ENCODE measurements at places on chromosomes 5 and 9. TPM values are rescaled to one million over a fixed set of nuclear protein-coding genes. Genes with fewer than 3 reads are reported as not detected.

- H3K4me1 ChIP-seq, result no peaks in the 10 kb centered on the region
- H3K36me3 ChIP-seq, result no peaks in the 10 kb centered on the region
- no peak overlapping the region for H3K27ac ChIP-seq
- DNase-seq, result no peak
- no peaks in the 10 kb centered on the region for H3K27me3 ChIP-seq
Observed at GRCh38 chr5:33328818-33329217, 111.9 kb upstream of the TARS1 start.

- H3K27ac ChIP-seq, result no peak overlapping the region
- H3K4me1 ChIP-seq, result peaks cover 9% of the 10 kb centered on the region
- H3K36me3 ChIP-seq, result no peaks in the 10 kb centered on the region
- no peak overlapping the region for H3K4me3 ChIP-seq
- no peak for DNase-seq
- peaks cover 67% of the 10 kb centered on the region for H3K27me3 ChIP-seq
Observed at GRCh38 chr9:136132512-136133050, 13.9 kb upstream of the TMEM250 start.

- no peaks in the 10 kb centered on the region for H3K36me3 ChIP-seq
- no peak overlapping the region for H3K4me3 ChIP-seq
- H3K4me1 ChIP-seq, result no peaks in the 10 kb centered on the region
- no peak for DNase-seq
- no peaks in the 10 kb centered on the region for H3K27me3 ChIP-seq
Observed at GRCh38 chr5:31913808-31914207, 260.3 kb downstream of the GOLPH3 start.

PTGDS gene
- not detected for polyA plus RNA-seq

Measured in naive B cell (primary cell).